ENCODE measurements at places on chromosomes 3 and 15.

- DNase-seq: no peak
These were observed 8.5 kb upstream of the FANCD2 start for GRCh38 chr3:10017636-10018292.

DNA sequence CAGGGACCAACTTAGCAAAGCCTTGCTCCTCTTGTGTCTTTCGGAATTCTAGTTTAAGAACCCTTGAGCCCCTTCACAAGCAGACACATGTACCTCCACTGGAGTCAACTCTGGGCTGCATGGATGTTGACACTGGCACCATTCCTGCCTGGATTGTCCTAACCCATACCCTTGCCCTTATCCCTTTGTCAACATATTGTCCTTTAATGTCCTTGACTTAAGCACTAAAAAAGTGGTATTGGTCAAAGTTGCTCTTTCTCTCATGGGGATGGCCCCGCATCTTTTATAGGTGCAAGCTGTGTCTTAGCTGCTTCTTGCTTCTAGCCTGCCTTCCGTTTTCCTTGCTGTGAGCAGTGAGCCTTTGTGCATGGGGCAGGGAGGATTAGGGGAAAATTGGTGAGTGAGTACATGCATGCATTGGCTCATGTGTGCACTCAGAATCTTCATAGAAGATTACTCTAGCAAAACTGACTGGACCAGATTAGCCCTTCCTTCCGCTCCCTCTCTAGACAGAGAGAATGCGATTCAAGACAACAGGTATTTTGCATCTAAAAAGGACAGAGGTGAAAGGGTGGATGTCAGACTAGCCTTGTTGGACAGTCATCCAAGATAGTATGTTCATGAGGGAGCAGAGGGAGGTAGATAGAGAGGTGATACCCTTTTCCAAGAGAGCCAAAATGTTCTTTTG lies 42.4 kb downstream of the TGFBR2 start:
- DNase-seq: no peak

GRCh38 chr3:195876297-195877064 lies 31.9 kb downstream of the TNK2 start:
- no peak for DNase-seq

DNA sequence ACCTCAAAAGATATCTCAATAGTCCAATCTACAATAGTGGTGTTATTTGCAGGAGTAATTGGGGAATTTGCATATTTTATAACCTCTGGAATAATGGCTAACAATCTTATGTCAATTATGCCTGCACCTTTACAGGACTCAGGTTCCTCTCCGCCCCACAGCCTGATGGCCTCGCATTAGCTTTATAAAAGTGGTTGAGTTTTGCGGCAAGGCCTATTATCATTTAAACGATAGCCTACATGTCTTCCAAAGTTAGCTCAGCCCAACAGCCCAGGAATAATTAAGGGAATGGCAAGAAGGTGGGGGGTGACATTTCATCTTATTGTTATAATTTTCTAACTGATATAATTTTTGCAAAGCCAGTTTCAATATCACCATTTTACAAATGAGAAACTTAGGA lies 97.3 kb downstream of the RTP4 start:
- no peak for DNase-seq

- DNase-seq: no peak
These were observed 30.2 kb downstream of the FAM174B start for GRCh38 chr15:92625251-92625980.

- DNase-seq: no peak
These were observed 42.4 kb downstream of the MAP2K1 start for GRCh38 chr15:66429117-66429516.

- DNase-seq: no peak
These were observed 3.6 kb downstream of the ZBED2 start for GRCh38 chr3:111591555-111591954.

DNA sequence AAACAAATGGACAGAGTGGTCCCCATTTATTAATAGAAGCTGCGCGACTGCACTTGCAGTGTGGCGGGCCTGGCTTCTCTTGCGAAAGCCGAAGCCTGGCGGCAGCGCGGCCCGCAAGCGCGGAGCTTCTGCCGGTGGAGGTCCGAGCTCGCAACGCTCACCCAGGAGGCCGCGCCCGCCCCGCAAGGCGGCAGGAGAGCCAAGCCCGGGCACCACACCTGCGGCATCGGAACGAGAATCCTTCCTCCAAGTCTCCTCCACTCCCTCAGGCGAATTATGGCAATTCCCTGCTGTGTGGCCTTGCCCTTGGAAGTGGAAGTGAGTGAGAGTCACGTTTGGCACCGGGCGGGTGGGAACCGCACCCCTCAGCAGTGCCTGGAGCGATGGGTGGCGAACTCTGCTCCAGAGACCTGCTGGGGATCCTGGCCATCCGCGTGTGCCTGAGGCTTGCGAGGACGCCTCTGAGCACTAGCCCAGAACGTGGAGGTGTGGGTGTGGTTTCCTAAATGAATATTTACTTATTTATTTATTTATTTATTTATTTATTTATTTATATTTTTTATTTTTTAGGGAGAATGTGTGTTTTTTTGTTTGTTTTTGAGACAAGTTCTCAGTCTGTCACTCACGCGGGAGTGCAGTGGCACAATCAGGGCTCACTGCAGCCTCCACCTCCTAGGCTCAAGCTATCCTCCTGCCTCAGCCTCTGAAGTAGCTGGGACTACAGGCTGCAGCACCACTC lies 133.7 kb upstream of the UBE2E1 start:
- DNase-seq: no peak

- DNase-seq: no peak
These were observed 309.1 kb upstream of the TLE3 start for GRCh38 chr15:70406617-70407335.

GRCh38 chr3:158863247-158863646 lies 61.4 kb downstream of the MFSD1 start:
- DNase-seq: no peak

DNA sequence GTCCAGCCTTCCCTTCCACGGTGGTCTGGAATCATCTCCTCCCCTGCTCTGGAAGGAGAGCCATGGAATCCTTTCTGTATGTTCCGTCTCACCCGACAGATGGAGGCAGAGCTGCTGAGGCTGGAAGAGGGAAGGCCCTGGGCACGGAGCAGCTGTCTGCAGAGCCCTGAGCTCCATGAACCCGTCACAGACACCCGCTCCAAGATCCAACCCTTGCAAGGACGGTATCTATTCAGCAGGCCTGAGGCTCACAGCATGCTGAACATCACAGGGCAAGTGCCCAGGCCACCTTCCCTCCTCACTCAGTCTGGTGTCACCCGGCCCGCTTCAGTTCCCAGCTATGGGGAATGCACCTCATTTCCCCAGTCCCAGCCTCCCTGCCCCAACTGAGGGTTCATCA lies 103.9 kb downstream of the LRIG1 start:
- DNase-seq: no peak

- no peak for DNase-seq
These were observed 67.1 kb upstream of the CHD2 start for GRCh38 chr15:92833106-92833433.

DNA sequence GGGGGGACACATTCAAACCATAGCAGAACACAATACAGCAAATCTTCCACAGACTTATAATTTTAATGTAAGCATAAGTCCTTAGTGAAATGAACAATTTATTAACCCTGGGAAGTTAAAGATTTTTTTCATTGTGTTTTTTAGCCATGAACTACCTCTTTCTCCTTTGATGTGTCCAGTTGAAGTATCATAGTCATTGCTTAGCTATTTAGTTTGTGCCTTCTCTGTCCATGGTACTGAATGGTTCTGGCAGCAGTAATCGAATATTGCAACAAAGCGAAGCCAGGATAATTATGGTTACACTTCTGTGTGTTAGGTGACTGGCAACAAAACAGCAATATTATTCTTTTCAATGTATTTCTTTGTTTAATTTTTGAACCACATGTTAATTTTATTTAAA lies 403.0 kb upstream of the ONECUT1 start:
- no peak for DNase-seq

DNA sequence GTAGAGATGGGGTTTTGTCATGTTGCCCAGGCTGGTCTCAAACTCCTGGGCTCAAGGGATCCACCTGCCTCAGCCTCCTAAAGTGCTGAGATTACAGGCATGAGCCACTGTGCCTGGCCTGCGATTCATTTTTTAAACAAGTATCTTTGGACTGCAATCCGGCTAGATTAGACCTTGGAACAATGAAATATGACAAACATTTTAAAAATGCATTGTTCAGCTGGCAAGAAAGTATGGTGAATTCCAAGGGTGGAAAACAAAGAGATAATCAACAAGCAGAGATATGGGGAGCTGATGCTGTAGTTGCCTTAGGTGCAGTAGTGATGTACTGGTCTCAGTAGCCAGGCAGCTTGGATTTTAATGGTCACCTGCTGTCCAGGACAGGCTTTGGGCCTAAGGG lies 95.8 kb upstream of the GOLGA8J start:
- no peak for DNase-seq

DNA sequence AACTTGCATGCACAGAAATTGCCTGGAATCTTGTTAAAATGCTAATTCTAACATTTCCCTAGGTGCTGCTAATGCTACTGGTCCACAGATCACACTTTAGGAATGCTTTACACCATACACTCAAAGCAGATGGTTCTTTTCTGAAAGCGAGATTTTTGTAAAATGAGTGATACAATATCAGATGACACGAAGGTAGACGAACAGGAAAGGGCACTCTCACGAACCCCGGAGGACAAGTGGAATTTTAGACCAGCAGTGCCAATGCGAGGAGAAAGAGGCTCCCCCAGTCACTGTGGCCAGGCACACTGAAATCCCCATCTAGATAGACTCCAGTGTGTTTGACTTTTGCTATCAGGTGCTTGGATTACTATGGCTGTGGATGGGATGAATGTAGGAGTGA lies 21.0 kb downstream of the FAIM start:
- DNase-seq: no peak

- no peak for DNase-seq
These were observed 198.3 kb downstream of the OTOL1 start for GRCh38 chr3:161694682-161695564.

DNA sequence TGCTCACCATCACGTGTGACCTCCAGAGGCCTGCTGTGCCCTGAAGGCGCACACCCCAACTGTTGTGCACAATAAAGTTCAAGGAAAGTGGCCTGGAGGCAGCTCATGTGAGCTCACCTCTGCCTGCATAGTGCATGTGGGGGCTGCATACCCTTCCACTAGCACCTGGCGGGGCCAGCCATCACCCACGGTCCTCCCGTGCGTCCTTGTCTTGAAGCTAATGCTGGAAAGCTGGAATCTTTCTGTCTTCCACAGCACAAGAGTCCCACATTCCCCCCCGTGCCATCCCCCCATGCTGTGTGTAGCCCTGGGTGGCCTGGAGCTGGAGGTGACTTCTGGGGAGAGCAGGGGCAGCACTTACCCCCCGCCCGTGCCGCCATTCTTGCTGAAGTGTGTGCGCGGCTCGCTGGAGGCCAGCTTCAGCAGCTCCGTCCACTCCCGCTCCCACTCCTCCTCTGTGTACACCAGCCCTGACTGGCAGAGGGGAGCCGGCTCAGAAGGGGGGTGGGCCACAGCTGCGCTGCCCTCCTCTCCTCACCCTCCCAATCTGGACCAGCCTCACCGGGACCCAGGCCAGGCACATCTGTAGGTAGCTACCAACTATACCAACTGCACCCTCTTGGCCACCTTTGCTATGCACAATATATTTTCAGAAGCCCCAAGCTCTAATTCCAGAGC lies 199.5 kb downstream of the KLF13 start:
- DNase-seq: no peak

GRCh38 chr15:90539789-90540188 lies 10.1 kb downstream of the CRTC3 start:
- DNase-seq: no peak

- no peak for DNase-seq
These were observed 543.5 kb downstream of the GABRG3 start for GRCh38 chr15:27514526-27514925.

GRCh38 chr3:50441424-50442217 lies 61.8 kb downstream of the CACNA2D2 start:
- DNase-seq: no peak

- DNase-seq: no peak
These were observed 62.2 kb upstream of the P2RY1 start for GRCh38 chr3:152772674-152773225.

DNA sequence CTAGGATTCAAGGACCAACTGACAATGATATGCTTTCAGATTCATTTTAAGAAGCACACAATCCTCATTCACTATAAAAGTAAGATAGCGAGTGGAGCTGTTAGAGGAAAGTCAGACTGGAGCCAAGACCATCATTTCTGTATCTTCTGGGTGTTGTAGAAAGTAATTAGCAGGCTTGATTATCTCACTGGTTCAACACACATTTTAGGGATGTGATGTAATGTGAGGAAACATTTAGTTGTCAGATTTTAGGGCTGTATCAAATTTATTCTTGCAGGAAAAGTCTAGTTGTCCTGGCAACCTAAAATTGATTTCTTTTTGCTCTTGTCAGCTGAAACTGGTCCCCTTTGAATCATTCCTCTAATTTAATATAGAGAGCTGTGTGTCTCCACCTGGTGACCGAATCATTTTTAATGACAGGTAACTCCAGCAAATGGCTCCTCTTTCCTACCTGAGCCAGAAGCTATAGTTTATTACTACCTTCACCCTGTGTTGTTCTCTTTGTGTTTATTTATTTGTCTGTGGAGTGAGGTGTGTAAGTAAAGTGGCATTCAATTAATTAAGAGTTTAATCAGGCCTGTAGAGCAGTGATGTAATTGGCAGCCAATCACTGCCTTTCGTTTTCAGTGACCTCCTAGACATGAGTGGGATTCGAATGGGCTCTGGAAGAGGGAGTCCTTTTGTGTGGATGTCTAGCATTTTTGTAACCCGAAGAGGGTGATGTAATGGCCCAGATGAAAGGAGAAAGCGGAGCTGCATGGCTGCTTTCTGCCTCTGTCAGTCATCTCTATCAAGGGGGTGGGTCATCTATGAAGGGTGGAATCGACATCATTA lies 125.8 kb downstream of the LPP start:
- no peak for DNase-seq

GRCh38 chr15:40739854-40740253 lies 15.2 kb downstream of the RMDN3 start:
- DNase-seq: no peak

DNA sequence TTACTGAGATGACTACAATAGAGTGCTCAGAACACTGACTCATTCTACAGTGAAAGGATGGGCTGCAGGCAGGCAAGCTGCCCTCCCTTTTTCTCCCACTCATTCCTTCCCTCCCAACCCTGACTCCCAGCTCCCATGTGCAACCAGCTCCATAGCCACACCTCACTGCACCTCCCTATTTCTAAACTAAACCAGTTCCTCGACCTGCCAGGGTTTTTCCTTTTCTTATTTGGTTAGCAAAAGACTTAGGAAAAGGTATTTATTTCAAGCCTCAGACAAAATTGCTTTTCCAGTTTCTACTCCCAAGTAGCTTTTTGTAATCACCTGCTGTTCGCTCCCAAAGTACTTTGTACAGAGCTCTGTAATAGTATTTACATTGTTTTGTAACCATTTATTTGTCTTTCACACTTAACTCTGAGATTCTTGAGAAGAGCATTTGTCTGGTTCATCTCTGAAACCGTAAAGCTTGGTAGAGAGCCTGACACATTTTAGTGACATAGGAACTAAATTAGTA lies 2.2 kb downstream of the AADAC start:
- no peak for DNase-seq

- DNase-seq: no peak
These were observed 648.6 kb upstream of the ZNF385D start for GRCh38 chr3:22399566-22399965.
